Fibroblast of the aortic adventitia (primary cell): ENCODE measurements at places on chromosomes 16 and 17. TPM values are rescaled to one million over a fixed set of nuclear protein-coding genes. Genes with fewer than 3 reads are reported as not detected.

Gene VASN
- total RNA-seq: 130 and 136 TPM in 2 replicates

Gene GPATCH8
- total RNA-seq: 23.3 and 29.4 TPM in 2 replicates

Gene MYL11
- total RNA-seq: not detected in 2 replicates

Gene JPH3
- total RNA-seq: not detected in 2 replicates

Gene BAHCC1
- total RNA-seq: 11.7 and 14.3 TPM in 2 replicates

Gene MPP3
- 5.7 and 9.6 TPM in 2 replicates for total RNA-seq

Gene GFAP
- total RNA-seq: not detected in 2 replicates

Gene CCL7
- total RNA-seq: not detected in 2 replicates

Gene EME1
- 9.1 TPM in 1 of 2 replicates, not detected in the other for total RNA-seq

Gene NPIPA8
- not detected in 2 replicates for total RNA-seq

Gene SNX20
- total RNA-seq: not detected in 2 replicates

Gene AIPL1
- total RNA-seq: 0.09 TPM in 1 of 2 replicates, not detected in the other

Gene NOXO1
- total RNA-seq: not detected in 2 replicates

Gene KRTAP16-1
- not detected in 2 replicates for total RNA-seq

Gene ADAD2
- not detected in 2 replicates for total RNA-seq

Gene CCDC40
- total RNA-seq: 3.0 and 5.2 TPM in 2 replicates

Gene C16orf46
- total RNA-seq: 0.54 and 0.90 TPM in 2 replicates
